Placental epithelial cell (primary cell): ENCODE measurements at places on chromosomes 7 and 10. TPM values are rescaled to one million over a fixed set of nuclear protein-coding genes. Genes with fewer than 3 reads are reported as not detected.

Gene LBX1
- not detected in 2 replicates for total RNA-seq

Gene GDF2
- total RNA-seq = not detected in 2 replicates

Gene PRLHR
- total RNA-seq = under 0.01 TPM in 1 of 2 replicates, not detected in the other

Gene TFR2
- total RNA-seq = 1.2 and 1.7 TPM in 2 replicates

Gene MAD1L1
- total RNA-seq = 29.4 and 44.6 TPM in 2 replicates

Gene FBXL13
- total RNA-seq = 3.9 and 8.2 TPM in 2 replicates

Gene AGR3
- 2.7 and 8.0 TPM in 2 replicates for total RNA-seq

Gene GIMAP7
- not detected in 2 replicates for total RNA-seq

Gene HOXA11
- total RNA-seq = 0.11 TPM in 1 of 2 replicates, not detected in the other

Gene C10orf105
- not detected in 2 replicates for total RNA-seq

Gene AOAH
- total RNA-seq = 0.22 and 0.79 TPM in 2 replicates

Gene TFEC
- 0.39 and 2.7 TPM in 2 replicates for total RNA-seq

Gene SLC26A5
- total RNA-seq = not detected in 2 replicates

Gene TRA2A
- 23.6 and 48.6 TPM in 2 replicates for total RNA-seq

Gene CHAT
- 1.1 and 2.0 TPM in 2 replicates for total RNA-seq

Gene KCNIP2
- 0.65 and 2.4 TPM in 2 replicates for total RNA-seq

Gene ESYT2
- total RNA-seq = 83.6 and 138 TPM in 2 replicates

Gene ZNF727
- total RNA-seq = 1.6 and 1.7 TPM in 2 replicates

Gene ENTPD1
- total RNA-seq = 0.11 TPM in 1 of 2 replicates, not detected in the other

Gene AKR1C1
- total RNA-seq = 0.79 and 1.3 TPM in 2 replicates

Gene DNA2
- total RNA-seq = 5.0 and 6.7 TPM in 2 replicates

Gene FANK1
- 11.9 and 30.2 TPM in 2 replicates for total RNA-seq

Gene APBB1IP
- total RNA-seq = 2.4 and 4.6 TPM in 2 replicates

Gene ZNF316
- 12.0 and 13.7 TPM in 2 replicates for total RNA-seq

Gene PALS2
- total RNA-seq = 31.4 and 40.8 TPM in 2 replicates

Gene WNT16
- total RNA-seq = not detected in 2 replicates

Gene NRG3
- total RNA-seq = 0.22 and 0.39 TPM in 2 replicates

Gene NCF1
- total RNA-seq = 0.11 and 0.39 TPM in 2 replicates

Gene TSPAN15
- total RNA-seq = 4.3 and 4.4 TPM in 2 replicates

Gene GJC3
- total RNA-seq = under 0.01 TPM in 1 of 2 replicates, not detected in the other

Gene PIK3AP1
- under 0.01 TPM in 2 replicates for total RNA-seq
